Hematopoietic multipotent progenitor cell (in vitro differentiated cells): ENCODE measurements at places on chromosomes 5 and 9. TPM values are rescaled to one million over a fixed set of nuclear protein-coding genes. Genes with fewer than 3 reads are reported as not detected.

GRCh38 chr5:122311961-122312590 lies at the start of gene SNCAIP:
SNCAIP (plus strand) TSS chr5:122312237; CDS start chr5:122391135, 78,898 bp downstream.
- DNase-seq: peak; percentile 20

GRCh38 chr9:19631181-19631580 lies 157.7 kb downstream of the SLC24A2 start:
- DNase-seq: no peak

DNA sequence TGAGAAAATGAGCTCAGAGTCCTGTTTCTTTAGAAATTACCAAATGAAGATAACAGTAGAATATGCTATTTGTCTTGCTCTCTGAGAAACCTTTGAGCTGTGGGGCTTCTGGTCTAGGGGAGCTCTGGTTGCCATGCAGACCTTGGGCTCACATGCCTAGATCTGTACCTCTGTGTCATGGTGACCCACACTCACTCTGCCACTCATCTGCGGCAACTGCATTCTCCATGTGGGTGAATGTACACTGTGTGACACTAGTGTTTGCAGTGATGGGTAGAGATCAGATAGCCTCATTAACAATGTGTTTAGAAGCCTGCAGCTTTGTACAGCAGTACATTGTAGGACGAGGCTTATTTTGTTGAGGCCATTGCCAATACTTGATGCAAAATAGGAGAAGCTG lies 521.2 kb downstream of the CHSY3 start:
- no peak for DNase-seq

GRCh38 chr5:111999286-111999685 lies 242.3 kb upstream of the NREP start:
- DNase-seq: no peak

Gene CSF2
- not detected for total RNA-seq

Gene ARHGAP26
- 14.5 TPM for total RNA-seq
